MCF 10A (cell line): ENCODE measurements at places on chromosomes 1 and 21.

GRCh38 chr1:2303781-2304180, 75.7 kb downstream of the SKI start:
- DNase-seq: no peak

- DNase-seq: peak; percentile 29
These were observed 31.6 kb upstream of the C1orf146 start for GRCh38 chr1:92186081-92186480.

DNA sequence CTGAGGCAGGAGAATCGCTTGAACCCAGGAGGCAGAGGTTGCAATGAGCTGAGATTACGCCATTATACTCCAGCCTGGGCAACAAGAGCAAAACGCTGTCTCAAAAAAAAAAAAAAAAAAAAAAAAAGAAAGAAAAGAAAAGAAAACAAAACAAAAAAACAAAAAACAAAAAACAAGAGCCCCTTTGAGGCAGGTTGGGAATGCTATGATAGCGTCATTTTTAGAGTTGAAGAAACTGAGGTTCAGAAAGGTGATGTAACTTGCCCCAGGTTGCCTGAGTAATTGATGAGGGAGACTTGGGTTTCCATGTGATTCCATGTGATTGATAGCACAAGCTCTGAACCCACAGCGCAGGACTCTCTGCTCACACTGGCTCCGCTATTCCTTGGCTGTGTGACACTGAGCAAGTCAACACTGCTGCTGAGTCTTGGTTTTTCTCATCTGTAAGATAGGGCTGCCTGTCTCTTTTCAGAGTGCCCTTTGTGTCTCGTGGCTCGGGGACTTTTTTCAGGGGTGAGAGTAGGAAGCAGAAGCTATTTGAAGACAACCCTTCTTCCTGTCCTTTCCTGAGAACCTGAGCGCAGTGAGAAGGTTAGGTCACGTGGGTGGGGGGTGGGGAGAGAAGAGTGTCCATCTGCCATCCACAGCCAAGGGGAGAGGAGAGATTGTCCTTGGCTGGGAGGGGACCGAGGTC, 2.5 kb downstream of the CNR2 start:
- no peak for DNase-seq

DNA sequence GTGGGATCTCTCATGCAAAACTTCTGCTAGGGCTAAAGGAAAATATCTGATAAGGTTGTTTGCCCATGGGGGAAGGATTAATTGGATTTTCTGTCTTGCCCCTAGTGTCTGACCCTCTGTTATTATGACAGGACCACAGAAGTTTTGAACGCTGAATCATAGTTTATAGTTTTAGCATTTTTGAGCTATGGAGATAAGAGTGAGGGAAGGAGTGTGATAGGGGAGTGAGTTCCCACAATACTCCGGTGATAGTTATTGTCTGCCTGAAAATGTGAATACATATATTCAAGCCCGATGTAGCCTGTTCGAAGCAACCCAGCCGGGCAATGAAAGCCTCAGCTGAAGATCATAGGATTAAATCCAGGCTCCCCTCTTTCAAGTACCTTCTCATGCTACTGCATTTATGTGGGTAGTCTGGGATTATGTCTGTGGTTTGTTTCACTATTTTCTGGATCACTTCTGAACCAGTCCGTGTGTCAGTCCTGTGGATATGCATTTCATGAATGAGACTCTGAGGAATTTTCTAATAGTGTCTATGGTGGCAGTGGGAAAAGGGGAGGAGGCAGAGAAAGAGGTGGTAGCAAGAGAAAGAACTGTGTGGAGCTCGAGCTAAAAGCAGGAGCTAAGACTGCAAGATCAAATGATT, 258.7 kb downstream of the DISC1 start:
- no peak for DNase-seq

DNA sequence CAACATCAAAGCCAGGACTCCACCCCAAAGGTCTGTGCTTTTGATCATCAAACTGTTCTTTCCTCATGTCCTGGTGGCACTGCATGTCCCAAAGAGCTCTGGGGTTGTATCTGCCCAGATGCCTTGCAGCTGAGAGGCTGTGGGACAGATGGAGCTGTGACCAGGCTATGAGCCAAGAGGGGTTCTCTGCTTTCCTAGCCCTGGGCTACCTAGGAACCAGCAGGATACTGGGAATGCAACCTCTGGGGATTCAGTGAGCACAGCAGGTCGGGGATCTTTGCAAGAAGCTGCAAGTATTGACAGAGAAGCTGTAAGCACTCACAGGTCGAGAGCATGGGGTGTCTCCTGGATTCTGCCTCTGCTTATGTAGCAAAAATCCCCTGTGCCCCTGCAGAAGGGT, 186.6 kb downstream of the GRIK3 start:
- no peak for DNase-seq

GRCh38 chr1:1123581-1124507, 8.0 kb upstream of the C1orf159 start:
- DNase-seq: no peak

DNA sequence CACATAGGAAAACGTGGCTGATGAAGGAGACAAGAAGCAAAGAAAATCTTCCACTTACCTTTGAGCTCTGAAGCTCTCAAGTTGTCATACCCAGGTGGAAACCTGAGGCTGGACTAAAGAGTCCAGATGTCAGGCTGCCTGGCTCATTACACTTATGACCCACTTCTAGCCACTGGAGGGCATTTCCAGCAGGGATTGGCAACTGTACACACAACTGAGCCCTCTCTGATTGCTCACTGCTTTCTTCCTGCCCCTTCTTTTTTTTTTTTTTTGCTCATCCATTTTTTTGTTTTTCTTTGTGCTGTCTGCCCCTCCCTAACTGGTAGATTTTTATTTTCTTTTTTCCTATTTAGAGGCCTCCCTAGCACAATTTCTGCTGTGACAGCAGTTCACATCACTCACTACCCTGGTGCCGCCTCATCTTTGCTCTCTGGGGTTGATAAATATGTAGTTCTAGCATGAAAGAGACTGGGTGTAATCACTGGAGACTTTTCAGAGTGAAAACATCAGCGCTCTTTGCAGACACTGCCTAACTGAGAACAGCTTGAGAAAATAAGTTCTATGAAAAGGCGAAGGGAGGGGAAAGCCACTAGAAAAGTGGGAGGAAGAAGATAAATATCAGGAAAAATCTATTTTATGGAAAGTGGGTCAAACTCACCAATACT, 334.5 kb downstream of the NUF2 start:
- DNase-seq: no peak
